ENCODE measurements at places on chromosomes 13 and 19. TPM values are rescaled to one million over a fixed set of nuclear protein-coding genes. Genes with fewer than 3 reads are reported as not detected.

AMER2 gene
- not detected for total RNA-seq

RFXANK gene
- total RNA-seq: 61.2 TPM

DHRS12 gene
- total RNA-seq: 3.3 TPM

DACH1 gene
- total RNA-seq: 0.17 TPM

CASP14 gene
- total RNA-seq: not detected

C19orf85 gene
- total RNA-seq: not detected

MYDGF gene
- total RNA-seq: 175 TPM

FXYD5 gene
- 44.5 TPM for total RNA-seq

NPHS1 gene
- total RNA-seq: not detected

CEACAM7 gene
- not detected for total RNA-seq

CEACAM8 gene
- total RNA-seq: not detected

LONP1 gene
- total RNA-seq: 107 TPM

CGB3 gene
- total RNA-seq: not detected

KIR3DL2 gene
- not detected for total RNA-seq

LRFN3 gene
- total RNA-seq: 2.5 TPM

ZNF575 gene
- total RNA-seq: 0.29 TPM
